Frontal cortex (tissue), 4 donors: ENCODE measurements at places on chromosomes 2 and 18. TPM values are rescaled to one million over a fixed set of nuclear protein-coding genes. Genes with fewer than 3 reads are reported as not detected.

DNA sequence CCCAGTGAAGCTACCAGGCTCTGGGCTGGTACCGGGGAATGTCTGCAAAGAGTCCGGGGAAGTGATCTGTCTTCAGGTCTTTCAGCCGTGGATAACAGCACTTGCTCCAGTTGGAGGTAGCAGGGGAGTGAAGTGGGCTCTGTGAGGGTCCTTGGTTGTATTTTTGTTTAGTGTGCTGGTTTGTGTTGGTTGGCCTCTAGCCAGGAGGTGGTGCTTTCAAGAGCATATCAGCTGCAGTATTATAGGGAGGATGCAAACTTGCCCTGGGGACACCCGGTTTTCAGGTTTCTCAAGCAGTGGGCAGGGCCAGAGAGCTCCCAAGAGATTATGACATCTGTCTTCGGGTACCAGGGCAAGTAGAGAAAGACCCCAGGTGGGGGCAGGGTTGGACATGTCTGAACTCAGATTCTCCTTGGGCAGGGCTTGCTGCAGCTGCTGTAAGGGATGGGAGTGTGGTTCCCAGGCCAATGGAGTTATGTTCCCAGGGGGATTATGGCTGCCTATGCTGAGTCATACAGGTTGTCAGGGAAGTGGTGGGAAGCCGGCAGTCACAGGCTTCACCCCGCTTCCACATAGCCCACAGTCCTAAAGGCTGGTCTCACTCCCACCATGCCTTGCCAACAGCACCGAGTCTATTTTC, 34.4 kb downstream of the ACAA2 start:
- no peak for DNase-seq

TTL gene
- 70.1 TPM for total RNA-seq

- no peak for DNase-seq
These were observed 456.5 kb upstream of the CWC22 start for GRCh38 chr2:180463608-180464007.

DNA sequence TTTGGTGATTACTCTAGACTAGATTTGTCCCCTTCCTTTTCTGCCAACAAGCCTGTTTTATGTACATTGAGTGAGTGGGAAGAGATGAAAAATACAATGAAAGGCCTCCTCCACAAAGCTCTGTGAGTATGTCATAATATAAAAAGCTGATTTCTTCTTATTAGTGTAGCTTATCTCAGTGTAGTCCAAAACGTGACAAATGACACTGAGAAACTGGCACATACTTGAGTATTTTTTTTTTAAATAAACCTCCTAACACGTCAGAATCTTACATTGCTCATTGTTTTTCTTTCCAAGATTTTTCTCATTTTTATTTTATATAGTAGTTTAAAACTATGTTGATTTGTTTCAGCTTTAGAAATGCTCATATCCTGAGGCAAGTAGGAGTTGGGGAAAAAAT, 17.9 kb upstream of the FIGN start:
- DNase-seq, result no peak

SERPINB12 gene
- total RNA-seq, result not detected

ARHGAP28 gene
- 15.9 TPM for total RNA-seq

DNA sequence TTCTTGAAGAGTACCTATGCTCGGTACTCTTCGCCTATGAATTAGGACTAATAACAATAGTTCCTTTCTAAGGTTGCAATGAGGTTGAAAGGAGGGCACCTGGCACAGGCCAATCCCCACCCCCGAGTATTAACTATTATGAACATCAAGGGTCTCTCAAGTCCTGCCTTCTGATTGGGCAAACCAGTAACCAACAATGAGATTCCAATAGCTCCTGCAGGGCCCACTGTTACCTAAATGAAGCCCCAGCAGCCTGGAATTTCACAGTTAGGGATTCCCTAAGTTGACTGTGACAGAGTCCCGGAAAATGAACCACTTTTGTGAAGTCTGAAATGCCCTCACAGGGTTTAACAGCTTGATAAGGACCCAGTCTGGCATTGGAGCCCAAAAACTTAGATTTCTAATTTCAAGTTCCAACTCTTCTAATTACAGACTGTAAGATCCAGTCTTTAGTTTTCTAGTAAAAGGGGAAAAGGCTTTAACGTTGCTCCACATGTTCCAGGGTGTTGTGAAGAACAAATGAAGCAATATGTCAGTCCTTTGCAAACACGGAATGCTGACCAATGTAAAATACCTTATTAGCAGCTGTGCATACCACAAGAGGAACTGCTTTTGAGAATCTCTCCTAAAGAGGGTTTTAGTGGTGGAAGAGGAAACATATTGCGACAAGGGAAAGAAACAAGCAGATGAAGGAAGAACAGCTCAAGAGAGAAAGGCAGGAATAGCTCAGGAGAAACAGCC, 277.7 kb upstream of the MAP2 start:
- no peak for DNase-seq

PLEK gene
- 1.6 TPM for total RNA-seq

- no peak for DNase-seq
These were observed 10.2 kb downstream of the C18orf32 start for GRCh38 chr18:49476664-49477411.

- DNase-seq, result peak; percentile 5
These were observed 125.6 kb downstream of the GRB14 start for GRCh38 chr2:164495491-164496223.

RMDN2 gene
- total RNA-seq, result 27.7 TPM

DNA sequence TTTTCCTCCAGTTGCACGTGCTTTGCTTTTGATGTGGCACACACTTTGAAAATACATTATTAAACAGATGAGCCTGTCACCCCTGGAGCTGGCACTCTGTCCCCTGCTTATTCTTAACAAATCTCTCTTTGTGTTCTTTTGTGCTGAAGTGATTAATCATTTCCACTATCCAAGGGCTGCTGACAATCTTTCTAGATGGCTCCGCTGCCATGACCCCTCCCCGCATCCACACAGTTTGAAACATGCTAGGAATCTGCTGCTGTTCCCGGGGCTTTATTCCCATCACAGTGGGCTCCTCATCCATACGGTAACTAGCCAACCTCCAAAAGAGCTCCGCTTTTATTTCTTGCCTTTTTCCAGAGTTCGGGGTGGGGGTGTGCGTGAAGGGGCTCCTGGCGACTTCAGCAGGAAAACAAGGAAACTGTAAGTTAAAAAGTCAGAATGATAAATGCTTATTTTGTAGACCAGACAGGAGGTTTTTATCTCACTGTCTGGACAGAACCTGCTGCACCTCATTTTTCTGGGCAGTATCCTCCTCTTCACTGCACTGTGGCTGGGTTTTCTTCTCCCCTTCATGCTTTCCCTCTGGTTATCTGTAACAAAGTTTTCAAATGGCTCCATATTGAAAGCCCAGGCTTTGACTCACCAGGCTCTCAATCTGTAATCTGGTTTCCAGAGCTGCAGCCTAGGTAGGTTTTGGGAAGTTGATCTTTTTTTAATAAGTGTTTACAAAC, 319.7 kb downstream of the AFF3 start:
- DNase-seq, result no peak

DNA sequence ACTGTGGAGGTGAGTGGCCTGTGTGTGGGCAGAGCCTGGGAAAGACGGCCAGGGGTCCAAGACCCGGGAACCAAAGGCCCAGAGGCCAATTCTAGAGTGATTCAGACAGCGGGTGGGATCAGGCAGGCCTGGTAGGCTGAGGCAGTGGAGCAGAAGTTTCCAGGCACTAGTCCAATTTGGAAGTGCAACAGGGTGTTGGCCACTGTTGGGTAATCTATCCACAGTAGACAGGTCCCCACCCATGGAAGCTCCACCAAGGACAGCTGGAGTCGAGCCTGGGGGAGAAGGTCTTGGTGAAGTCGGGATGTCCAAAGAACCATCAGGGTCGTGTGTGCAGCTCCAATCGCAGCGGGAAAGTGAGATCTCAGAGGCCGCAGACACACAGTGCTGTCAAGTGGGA, 125.8 kb upstream of the COPS8 start:
- DNase-seq, result no peak
